ENCODE measurements at places on chromosomes 2 and 18.

GRCh38 chr2:226048611-226049010, 649.1 kb downstream of the NYAP2 start:
- DNase-seq, result no peak

DNA sequence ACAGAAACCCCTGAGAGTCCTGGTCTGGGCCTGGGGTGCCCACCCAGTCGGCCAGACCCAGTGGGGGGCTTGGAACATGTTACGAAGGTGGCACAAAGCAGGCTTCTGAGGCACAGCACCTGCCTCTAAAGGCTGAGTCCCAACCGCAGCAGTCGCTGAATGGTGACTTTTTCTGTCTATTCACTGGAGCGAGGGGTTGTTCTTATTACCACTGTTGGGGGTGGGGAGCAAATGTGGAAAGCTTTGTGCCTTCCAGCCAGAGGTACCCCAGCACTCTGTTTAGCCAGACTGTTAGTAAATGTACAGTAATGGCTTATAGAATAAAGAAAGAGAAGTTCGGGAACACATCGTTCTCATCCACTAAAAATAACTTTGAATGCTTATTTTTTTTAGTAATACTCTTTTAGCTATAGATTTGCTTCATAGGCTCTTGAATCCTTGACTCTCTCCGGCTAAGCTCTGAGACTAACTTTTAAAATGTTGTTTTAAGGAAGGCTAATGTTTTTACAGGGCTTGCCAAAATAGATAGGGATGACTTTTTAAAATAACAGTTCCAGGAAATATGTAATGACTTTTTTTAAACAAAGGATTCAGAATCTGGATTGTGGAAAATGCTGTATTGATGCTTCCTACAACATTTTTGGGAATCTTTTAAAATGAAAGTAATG, 23.4 kb upstream of the PTPN2 start:
- DNase-seq, result no peak

DNA sequence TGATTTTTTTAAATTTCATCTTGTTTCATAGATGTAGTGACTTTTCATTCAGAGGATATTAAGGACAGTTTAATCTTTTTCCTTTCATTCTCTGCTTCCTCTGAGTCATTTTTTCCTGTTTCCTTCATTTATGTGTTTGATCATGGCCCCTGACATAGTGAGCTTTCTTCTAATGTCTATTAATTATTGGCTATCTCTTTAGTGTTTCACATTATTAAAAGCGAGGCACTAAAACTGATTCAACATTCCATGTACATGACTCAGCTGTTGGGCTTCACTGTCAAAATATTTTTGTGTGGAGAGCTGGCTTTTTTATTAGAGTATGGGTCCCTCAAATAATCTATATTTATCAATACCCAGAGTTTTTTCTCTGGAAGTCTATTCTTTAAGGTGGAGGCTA, 125.8 kb downstream of the THSD7B start:
- DNase-seq, result no peak

DNA sequence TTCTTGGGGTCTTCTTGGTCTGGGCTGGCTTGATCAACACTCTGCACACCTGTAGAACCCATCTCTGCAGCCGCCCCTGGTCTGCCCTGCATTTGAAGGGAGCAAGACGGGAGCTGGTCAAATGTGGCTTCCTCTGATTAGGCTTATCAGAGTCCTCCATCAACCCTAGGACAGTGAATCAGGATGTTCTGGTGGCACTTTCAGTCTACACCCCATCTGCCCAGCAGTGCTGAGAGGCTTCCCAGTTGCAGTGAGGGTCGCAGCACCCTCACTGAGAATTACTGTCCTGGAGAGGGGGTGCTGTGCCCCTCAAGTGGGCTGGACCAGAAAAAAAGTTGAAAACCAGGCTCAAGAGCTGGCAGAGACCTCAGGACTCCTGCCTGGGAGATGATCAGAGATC, 152.9 kb downstream of the DYSF start:
- no peak for DNase-seq
